ENCODE measurements at places on chromosomes 4 and X.

DNA sequence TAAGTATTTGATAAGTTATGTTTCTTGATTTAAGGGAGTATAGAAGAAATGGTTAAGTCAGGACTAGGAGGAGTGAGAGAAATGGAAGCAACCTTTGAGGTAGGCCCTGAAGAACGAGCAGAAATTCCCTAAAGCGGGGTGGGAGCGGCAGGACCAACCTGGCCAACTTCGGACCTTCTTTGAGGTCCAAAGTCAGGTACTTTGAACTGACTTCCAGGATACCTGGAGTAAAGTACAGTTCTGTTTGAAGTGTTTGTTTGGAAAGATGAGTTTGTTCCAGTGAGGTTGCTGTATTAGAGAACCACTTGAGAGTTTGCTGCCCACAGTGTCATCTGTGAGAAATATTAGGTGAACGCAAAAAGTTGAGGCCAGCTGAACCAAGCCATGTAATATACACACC is 11.7 kb downstream of the RNF4 start:
- no peak for DNase-seq

- no peak for DNase-seq
These were observed 208.2 kb downstream of the EVC2 start for GRCh38 chr4:5500165-5500564.

GRCh38 chr4:27759611-27760575 is 899.3 kb downstream of the STIM2 start:
- no peak for DNase-seq

GRCh38 chr4:534576-535151 is 35.7 kb downstream of the PIGG start:
- DNase-seq: no peak

DNA sequence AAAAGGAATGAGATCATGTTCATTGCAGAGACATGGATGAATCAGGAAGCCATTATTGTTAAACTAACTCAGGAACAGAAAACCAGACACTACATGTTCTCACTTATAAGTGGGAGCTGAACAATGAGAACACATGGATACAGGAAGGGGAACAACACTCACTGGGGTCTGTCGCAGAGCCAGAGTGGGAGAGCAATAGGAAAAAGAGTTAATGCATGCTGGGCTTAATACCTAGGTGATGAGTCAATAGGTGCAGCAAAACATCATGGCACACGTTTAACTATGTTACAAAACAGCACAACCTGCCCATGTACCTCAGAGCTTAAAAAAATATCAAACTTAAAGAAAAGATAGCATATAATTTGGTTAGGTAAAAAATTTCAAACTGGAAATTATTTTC is 281.4 kb downstream of the PABPC4L start:
- no peak for DNase-seq

DNA sequence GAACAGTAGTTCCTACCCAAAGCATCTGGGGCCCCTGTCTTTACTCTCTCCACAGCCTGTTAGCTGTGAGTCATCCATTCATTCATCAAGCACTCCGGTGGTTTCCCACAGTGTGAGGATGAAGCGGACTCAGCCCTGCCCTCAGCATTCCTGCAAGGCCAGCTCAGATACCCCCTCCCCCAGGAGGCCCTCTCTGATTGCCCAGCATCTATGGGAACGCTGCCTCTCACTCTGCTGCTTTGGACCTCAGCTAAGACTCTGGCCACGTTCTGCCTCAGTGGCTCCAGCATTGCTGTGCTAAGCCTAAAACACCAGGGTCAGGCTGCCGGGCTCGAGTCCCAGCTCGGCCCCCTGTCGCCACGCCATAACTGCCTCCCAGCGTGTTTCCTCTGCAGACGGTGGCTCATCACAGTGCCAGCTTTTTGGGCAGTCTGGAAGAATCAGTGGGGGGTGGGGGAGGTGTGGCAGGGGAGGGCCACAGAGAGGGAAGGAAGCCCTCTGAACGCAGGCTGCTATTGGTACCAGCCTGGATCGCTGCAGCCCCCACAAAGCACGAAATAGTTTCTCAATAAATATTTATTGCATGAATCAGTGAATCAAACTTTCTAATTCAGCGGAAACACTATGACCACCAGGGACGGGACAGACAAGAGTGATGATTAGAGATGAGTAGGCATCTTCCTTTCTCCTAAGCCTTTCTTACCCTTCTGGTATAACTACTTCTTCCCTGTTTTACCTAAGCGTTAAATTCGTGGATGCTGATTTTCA is 74.4 kb downstream of the SORCS2 start:
- no peak for DNase-seq

- no peak for DNase-seq
These were observed 155.1 kb downstream of the DCK start for GRCh38 chr4:71148545-71148944.

DNA sequence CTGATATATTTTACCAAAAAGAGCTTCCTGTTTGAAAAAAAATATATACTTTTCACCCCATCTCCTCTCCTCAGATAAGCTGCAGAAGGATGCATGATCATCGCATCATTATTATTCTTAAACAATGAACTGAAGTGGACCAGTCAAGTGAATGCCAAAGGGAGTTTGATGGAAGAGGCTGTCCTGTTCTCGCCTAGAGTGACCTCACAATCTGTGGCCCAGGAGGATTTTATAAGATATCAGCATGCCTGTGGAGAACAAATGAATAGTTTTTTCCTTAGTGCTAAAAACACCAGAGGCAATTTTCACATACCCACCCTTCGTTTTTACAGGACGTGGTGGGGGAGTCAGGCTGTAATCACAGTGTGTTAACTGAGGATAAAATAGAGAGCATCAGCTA is 112.7 kb downstream of the USP46 start:
- DNase-seq: no peak

DNA sequence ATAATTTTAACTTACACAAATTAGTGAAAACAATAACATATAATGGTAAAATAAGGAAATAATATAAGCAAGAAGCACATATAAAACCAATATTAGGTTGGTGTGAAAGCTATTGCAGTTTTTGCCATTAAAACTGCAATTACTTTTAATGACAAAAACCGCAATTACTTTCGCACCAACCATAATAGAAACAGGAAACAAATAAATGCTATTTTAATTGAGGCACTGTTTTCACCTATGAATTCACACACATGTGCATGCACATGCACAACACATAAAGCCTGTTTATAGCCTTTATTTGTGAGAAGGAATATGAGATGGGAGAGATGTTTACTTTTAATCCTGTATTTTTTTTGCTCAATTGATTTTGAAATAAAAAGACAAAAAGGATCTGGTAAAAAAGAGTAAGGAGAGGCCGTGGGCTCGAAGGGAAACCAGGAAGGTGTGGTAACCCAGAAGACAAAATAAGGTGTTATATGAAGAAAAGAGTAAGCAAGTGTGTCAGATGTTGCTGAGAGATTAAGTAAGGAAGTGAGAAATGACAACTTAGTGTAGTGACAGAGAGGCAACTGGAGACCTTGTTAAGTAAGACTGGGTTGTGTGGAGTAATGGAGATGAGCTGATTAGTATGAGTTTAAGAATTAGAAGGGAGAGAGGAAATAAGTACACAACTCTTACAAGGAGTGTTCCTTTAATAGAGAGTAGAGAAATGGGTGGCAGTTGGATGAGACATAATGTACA is 69.0 kb downstream of the KLHL13 start:
- DNase-seq: no peak

DNA sequence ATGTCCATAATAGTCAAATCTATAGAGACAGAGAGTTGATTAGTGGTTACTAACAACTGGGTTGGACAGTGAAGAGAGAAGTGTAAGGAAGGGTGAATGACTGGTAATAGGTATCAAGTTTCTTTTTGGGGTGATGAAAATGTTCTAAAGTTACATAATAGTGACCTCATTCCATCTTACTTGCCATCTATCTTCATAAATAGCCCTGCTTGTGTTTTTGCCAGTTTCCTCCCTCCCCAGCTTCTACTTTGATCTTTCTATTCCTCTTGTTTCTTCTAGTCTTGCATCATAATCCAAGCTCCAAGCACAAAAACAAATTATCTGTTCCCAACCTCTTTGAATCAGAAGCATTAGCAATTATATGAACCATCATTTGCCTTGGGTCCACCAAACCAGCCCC is 40.2 kb upstream of the TET2 start:
- DNase-seq: no peak

- DNase-seq: no peak
These were observed 7.0 kb downstream of the LRCH2 start for GRCh38 chrX:115226929-115227328.

DNA sequence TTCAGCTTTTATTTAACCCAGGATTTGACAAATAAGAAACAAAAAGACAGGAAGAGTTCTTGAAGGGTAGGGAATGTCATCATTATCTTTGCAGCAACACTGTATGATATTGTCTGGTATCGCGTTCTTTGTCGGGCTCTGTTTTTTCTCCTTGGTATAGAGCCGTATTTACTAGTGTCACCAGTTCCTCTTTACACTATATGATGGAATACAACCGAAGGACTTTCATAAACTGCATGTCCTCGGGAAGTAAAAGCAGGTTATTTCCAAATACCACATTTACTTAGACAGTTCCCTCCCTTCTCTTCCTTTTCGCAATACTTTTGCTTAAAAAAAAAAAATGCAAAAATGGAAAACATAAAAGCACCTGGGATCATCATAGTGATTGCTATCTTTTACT is 96.6 kb upstream of the IL13RA1 start:
- no peak for DNase-seq

- no peak for DNase-seq
These were observed 47.6 kb downstream of the SPIN3 start for GRCh38 chrX:56947699-56948098.

DNA sequence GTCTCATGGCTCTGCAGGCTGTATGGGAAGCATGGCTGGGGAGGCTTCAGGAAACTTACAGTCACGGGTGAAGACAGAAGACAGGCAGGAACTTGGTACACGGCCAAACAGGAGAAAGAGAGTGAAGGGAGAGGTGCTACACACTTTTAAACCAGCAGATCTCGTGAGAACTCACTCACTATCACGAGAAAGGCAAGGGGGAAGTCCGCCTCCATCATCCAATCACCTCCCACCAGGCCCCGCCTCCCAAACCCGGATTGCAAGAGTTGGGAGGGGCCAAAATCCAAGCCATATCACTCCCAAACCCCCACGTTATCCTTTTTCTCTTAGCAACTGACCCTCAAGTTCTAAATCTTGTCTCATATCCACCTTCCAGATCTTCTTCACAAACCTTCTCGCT is 1710.5 kb upstream of the TENM3 start:
- DNase-seq: no peak

DNA sequence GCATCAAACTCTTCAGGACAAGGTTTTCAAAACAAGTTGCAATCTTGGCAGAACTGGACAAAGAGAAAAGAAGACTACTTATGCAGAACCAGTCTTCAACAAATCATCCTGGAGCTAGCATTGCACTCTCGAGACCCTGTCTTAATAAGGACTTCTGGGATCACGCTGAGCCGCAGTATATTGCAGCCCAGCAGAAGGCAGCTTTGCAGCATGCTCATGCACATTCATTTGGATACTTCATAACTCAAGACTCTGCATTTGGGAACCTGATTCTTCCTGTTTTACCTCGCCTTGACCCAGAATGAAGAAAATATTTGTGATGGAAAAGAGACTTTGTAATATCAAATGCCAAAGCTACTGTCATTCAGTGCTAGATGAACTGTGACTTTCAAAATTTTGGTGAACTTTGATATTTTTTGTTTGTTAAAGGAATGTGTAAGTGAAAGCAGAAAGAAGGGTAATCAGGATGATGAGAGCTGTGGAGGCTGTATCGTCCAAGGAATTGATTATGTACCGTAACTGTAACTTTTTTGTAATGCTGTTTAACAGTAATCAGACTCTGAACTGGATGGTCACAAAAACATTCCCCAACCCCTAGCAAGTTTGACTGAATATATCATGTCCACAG is 27.2 kb downstream of the HSPA4L start:
- no peak for DNase-seq

DNA sequence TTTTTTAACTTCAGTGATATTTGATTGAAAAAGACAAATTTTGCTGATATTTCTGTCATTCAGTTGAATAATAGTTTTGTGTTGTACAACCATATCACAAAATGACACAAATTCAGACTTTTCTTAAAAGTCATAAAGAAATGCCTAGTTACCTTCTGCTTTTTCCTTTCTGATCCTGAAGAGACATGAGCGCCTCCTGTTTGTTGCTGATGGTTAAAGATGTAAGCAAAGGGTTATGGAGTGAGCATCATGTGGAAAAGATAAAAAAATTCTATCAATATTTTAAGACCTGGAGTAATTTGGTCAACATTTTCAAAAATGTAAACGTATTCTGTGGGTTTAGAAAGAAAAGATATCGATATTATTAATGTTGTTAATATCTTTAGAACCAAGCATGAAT is 669.9 kb upstream of the NR3C2 start:
- DNase-seq: no peak

DNA sequence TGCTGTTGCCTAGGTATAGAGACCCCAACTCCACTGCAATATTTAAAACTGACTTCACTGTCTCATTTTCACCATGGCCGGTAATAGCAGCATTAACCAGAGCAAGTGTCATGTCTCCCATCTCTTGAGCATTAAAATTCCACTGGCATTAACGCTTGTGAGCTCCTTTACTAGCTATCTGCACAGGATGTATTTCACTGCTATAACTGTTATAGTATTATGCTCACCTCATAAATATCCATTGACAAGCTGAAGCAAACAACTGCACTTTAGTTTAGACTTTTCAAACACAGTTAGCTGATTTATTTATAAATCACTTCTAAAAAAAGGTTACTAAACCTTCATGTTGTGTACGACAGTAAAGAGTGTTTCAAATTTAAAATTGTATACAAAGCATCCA is 157.8 kb downstream of the ANTXR2 start:
- DNase-seq: no peak

DNA sequence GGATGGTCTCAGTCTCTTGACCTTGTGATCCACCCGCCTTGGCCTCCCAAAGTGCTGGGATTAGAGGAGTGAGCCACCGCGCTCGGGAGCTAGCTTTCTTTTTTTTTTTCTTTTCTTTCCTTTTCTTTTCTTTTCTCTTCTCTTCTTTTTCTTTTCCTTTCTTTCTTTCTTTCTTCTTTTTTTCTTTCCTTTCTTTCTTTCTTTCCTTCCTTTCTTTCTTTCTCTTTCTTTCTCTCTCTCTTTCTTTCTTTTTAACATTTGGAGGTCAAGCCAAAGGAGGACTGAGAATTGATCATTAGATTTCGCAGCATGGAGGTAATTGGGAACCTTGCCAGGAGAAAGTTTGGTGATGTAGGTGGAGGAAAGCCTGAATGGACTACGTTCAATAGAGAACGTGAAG is 67.4 kb downstream of the LARP7 start:
- DNase-seq: no peak

GRCh38 chr4:139619644-139620043 is 46.0 kb upstream of the MGST2 start:
- no peak for DNase-seq

GRCh38 chr4:36310793-36311192 is 29.4 kb downstream of the DTHD1 start:
- no peak for DNase-seq

Measured in effector CD4-positive, alpha-beta T cell (primary cell).